ENCODE measurements at places on chromosomes 2 and 18.
A peak's percentile ranks its signal among the peaks of the same experiment; 100 is the strongest.

- DNase-seq = no peak
These were observed 1.3 kb upstream of the ANTXR1 start for GRCh38 chr2:69011611-69012157.

GRCh38 chr18:68739462-68739861 is 24.6 kb upstream of the TMX3 start:
- DNase-seq = peak; percentile 61

DNA sequence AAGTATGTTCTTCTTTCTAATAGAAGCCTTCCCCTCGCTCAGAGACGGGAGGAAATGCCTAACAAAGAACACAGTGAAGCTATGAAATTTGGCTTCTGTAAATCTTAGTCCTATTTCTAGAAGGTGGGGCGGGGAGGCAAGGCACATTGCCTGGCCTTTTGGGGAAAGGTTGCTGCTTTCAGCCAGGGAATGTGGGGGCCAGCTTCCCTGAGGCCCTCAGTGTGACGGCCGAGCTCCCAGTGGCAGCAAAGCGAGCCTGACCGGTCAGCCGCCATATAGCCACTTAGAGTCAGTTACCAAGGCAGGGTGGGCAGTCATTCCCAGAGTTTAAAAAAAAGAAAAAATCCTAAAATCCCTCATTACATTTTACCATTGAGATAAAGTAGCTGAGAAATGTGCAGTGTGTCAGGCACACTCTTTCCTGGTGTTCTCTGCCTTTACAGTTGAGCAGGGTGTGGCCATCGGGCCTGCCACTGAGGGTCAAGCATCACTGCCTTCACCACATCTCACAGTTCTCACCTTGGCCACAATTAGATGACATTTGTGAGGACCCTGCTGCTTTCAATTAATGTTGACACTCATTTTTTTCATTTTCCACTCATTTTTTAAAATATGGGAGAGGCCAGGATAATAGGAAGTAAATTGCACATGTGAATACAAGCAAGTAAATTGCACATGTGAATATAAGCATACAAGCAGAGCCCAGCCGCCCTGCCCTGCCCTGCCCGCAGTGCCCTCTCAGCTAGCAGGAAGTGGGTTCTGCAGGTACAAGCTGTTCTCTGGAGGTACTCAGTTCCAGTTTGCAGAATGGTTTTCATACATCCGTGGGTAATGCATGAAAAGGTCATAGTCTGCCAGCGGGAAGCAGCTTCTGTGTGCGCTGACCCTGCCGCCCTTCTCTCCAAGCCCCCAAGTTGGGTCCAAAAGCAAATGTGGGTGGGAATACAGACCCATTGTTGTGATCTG is 76.9 kb downstream of the WDSUB1 start:
- no peak for DNase-seq

GRCh38 chr2:168145426-168146310 is 101.7 kb downstream of the STK39 start:
- peak; percentile 87 for DNase-seq

- DNase-seq = no peak
These were observed 4.6 kb downstream of the CD8A start for GRCh38 chr2:86786001-86786536.

- peak; percentile 43 for DNase-seq
These were observed 18.6 kb downstream of the NRXN1 start for GRCh38 chr2:51013079-51013932.

- DNase-seq = peak; percentile 49
These were observed 113.4 kb upstream of the PKDCC start for GRCh38 chr2:41934329-41934958.

DNA sequence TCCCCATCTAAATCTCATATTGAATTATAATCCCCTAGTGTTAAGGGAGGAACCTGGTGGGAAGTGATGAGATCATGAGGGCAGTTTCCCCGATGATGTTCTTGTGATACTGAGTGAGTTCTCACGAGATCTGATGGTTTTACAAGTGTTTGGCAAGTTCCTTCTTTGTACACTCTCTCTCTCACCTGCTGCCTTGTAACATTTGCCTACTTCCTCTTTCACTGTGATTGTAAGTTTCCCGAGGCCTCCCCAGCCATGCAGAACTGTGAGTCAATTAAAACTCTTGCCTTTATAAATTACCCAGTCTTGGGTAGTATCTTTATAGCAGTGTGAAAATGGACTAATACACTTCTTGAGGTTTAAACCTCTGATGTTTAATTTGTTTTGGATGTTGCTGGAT is 177.5 kb downstream of the CD8B2 start:
- no peak for DNase-seq

- no peak for DNase-seq
These were observed 14.1 kb upstream of the INO80C start for GRCh38 chr18:35511833-35512232.

DNA sequence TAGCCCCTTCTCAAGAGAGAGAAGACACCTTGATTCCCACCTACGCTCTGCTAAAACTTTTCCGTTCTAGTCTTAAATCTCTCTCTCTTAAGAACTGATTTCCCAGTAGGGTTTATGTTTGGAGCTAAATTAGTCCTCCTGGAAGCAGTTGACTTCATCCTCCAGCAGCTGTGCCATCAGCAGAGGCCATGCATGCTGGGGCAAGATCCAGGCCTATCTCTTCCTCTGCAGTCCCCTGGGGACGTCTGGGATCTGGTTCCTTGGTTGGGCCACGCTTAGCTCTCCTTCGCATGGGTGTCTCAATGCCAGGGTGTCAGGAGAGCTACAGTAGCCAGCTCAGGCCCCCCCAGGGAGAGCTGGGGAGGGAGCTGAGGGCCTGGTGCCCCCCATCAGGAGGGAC is 49.7 kb downstream of the HPCAL1 start:
- peak; percentile 70 for DNase-seq

DNA sequence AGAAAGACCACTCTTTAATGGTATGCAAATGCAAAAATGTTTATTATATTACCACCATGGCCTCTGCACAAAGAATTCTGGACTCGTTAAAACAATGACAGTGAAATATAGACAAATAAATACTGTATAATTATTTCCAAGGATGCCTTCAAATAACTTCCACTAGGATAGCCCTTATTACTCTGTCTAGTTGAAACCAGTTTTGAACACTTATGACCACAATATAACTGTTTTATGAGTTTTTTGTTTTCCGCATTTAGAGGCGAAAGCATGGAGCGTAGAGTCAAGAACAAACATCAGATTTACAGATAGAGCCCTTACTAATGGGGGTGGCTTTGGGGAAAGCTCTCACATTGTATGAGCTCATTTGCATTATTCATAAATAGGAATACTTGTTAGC is 559.5 kb downstream of the CNTNAP5 start:
- no peak for DNase-seq

- no peak for DNase-seq
These were observed 165.6 kb downstream of the SMAD7 start for GRCh38 chr18:48785091-48785614.

DNA sequence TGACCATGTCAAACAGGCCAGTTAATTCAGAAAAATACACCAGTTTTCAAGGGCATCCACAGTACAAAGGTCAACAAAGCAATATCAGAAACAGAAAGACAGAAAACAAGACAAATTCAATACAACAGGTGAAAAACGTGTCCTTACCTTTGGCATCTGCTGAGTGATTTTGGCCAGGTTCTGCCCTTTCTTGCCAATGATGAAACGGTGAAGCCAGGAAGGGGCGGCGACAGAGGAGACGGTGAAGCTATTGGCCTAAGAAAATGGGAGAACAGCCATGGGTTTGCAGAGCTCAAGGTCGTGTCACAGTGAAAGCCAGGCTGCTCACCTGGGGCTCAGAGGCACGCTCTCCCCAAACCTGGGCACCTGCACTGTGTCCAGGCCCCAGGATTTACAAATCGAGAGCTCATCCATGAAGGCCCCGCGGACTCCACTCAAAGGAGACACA is 60.5 kb downstream of the HDLBP start:
- DNase-seq = no peak

GRCh38 chr2:75640621-75641121 is 5.9 kb upstream of the MRPL19 start:
- peak; percentile 73 for DNase-seq

DNA sequence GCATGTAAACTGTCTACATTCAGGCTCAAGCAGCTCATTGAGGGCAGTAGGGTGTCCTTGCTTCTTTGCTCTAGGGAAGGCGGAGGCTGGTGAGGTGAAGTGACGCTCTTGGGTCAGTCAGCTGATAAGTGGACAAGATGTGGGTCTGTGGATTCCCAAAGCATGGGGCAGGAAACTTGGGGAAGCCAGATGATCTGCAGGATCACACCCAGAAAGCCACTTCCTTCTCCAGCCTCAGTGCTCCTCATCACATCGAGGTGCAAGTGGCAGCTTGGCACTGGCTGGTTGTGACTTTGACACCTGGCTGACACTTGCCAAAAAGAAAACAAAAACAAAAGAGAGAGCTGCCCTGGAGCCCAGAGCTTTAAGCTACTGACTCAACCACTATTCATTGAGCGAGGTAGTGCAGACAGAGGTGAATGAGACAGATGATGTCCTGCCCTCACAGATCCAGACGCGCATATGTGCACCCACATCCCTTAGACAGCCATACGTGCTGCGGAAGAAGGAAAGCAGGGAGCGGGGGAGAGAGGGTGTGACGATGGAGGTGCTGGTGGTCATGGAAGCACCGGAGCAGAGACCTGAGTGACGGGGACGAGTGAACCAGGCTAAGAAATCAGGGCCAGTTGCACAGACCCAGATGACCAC is 3.1 kb upstream of the CIB4 start:
- DNase-seq = no peak

DNA sequence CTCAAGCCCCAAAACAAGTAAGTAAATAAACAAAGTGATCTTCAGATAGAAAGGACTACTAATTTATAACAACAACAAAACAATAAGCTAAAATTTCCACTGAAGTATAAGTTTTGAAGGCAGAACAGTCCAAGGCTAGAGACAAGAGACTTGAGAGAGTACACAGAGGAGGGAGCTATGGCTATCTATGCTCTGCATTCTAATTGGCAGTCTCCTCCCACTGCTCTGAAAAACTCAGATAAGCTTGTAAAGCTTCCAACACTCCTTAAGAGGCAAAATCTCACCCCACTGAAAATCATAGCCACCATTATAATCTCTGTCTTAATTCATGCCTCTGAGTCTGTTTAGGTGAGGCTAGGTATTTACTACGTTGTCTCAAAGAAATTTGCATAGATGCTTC is 714.6 kb upstream of the LRATD1 start:
- DNase-seq = no peak

Measured in myocyte (in vitro differentiated cells).